ENCODE measurements at places on chromosomes 3 and 15.

DNA sequence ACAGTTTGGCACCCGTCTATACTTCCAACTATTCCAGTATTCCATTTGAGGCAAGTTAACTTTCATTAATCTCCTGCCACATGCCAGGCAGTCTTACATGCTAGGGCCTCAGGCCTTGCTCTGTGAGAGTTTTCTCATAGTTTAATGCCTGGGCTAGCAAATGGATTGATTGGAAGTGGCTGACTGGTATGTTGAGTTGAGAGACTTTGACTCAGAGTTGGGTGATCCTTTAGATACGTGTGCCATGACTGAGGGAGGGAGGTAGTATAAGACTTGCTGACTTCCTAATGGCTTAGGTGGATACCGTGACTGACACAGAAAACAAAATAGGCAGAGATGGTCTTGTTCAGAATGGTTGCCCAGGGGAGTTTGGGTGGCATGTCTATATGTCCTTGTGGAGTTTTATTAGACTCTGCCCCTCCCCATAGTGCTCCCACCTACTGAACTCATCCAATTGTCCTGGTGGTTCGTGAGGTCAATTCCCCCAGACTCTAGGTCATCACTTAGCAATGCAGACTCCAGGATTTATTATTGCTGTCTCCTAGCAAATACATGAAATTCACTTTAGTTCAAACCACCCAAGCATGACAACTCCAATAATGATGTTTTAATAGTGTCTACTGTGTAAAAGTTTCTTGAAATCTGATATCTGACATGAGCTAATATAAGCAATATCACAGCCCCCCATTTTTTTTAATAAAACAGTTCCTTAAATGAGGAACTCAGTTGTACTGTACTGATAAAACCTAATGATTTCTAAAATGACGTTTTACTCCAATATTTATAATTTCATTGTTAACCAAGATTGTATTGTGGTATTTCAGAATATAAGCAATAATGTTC lies 413.9 kb upstream of the MDFIC2 start:
- no peak for DNase-seq

- no peak for DNase-seq
Observed at GRCh38 chr15:96053781-96054428, 276.6 kb upstream of the NR2F2 start.

DNA sequence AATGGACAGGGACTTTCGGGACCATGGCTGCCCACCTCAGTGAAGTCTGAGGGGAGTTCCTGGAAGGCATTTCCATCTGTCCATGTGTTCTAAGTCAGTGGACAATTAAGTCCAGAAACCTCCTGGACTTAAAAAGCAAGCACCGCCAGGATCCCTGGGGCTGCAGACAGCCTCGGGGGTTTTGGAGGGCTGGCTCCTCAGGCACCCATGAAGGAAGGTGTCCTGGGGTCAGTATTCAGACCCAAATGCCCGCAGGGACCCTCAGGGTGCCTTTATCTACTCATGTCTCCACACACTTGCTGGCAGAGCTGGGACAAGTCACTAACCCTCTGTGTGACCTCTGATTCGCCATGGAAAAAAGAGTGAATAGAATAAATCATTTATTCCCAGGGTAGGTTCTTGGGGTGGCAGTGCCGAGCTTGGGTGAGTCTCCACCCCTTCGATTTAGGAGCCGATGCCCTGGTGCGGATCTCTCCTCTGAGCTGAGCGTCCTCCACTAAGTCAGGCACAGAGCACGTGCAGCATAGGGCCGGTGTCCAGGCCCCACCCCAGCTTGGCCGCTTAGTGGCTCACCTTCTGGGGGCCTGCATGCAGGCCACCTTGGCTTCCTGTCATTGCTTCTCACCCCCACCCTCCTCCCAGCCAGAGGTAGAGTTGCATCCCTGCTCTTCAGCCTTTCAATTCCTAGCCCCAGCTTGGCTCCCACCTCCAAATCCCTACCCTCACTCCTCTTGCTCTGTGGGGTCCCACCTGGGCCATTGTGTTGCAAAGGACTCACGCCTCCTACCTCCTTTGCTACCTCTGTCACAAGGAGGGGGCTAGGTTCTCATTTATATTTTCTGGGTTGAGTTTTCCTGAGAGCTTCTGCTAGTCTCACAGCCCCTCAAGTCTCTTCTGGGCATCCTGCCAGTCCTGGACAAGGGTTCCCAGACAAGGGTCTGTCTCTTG lies 19.9 kb downstream of the SLC6A6 start:
- DNase-seq = no peak

- DNase-seq = no peak
Observed at GRCh38 chr3:191355406-191355805, 25.1 kb upstream of the UTS2B start.

- DNase-seq = no peak
Observed at GRCh38 chr15:78130466-78131294, 565 bp downstream of the CIB2 start.

GRCh38 chr15:78999636-79000035 lies 54.8 kb upstream of the CTSH start:
- no peak for DNase-seq

DNA sequence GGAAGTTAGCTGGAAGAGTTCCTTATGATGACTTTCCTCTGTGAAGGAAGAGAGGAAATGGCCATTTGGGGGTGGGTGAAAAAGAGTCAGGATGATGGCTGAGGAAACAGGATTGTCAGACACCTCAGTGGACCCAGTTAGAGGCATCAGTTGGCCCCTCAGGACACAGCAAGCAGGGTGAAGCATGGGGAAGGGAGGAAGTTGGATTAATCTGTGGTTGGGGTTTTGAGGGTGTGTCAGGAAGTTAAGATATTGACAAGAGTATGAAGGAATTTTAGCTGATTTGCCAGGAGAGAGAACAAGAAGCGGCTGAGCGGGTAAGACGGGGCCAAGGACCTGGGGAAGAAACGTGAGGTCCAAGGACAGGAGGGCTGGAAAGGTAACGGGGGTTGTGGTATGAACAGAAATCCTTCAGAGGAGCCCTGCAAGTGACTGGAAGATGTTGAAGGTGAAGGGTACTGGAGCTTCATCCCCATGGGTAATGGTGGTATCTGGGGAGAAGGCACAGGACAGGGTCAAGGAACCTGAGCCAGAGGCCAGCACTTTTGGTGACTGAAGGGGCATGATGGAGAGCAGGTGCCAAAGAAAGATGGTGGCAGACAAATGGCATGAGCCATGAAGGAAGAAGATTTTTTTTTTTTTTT lies 2.7 kb downstream of the UQCC5 start:
- no peak for DNase-seq

DNA sequence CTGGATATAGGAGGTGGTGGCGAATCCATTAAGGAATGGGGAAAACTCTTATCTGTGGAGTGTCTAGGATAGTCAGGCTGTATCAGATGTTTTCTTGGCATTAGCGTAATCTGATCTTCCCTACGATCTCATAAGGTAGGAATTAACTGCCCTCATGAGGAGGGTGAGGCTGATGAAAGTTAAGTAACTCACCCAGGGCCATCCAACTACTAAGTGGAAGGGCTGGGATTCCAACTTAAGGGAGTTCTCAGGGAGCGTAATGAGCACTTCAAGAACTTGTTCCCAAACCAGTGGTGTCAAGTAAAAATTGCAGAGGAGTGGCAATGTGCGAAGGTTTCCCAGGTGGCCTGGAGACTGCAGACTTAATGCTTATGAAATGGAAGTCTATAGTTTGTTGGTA lies 55.9 kb upstream of the OSBPL11 start:
- no peak for DNase-seq

- DNase-seq = no peak
Observed at GRCh38 chr3:105118905-105119304, 247.8 kb upstream of the ALCAM start.

- no peak for DNase-seq
Observed at GRCh38 chr3:113832477-113833164, 6.0 kb upstream of the GRAMD1C start.

- no peak for DNase-seq
Observed at GRCh38 chr15:39692356-39693327, 90.0 kb downstream of the FSIP1 start.

GRCh38 chr3:136818769-136819391 lies at the start of gene SLC35G2:
Gene SLC35G2, plus strand, starts transcription at chr3:136819126. Its CDS starts 35,335 bp downstream, at chr3:136854461.
- no peak for DNase-seq

- no peak for DNase-seq
Observed at GRCh38 chr15:67836134-67836455, 3.8 kb downstream of the RNU6-1 start.

DNA sequence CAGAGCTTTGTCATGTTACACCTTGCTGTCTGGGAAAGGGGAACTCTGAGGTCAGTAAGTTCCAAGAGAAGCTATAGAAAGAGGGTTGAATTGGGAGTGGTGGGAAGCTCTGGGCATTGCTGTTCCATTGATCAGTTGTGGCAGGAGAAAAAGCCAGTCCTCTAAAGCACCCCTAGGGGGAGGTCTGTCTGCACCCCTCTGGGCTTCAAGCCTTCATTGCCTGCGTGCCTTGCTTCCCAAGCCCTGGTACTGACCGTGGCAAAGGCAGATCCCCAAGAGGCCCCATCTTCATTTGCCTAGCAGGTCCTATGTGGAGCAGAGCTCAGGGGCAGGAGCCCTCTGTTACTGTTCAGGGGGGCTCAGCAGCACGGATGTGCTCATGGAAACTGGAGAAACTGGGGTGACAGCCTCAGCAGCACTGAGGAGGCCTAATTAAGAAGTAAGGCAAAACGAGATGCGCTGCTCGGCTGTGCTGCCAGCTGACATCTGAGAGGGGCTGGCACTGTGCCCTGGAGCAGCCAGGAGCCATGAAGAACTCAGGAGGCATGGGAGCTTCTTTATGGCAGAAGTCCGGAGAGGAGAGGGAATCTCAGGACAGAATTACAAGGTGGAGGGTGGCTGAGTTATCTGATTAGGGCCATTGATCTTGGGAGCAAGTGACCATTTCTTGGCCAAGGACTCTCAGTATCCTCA lies 270.9 kb downstream of the RPLP1 start:
- DNase-seq = no peak

Data from SW 1271 (cell line).